Cardiac muscle cell (in vitro differentiated cells and primary cell): ENCODE measurements at places on chromosomes 2 and 18.

GRCh38 chr2:105697781-105698449 lies 46.8 kb upstream of the NCK2 start:
- DNase-seq: no peak

DNA sequence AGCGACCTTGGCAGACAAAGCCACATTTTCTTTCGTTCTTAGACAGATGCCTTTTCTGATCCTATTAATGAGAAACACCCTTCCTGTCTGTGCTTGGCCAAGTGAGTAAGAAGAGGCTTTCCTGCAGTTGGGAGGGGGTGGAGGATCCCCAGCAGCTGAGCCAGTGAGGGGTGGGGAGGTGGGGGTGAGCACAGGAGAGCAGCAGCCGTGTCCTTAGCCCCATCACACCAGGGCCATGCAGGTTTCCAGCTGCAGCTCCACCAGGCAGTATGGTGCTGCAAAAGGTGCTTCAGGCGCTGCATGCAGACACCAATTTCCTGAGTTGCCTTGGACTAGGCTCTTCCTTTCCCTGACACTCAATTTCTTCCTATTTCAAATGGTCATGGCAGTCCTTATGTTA lies 123.3 kb upstream of the SIX2 start:
- no peak for DNase-seq

DNA sequence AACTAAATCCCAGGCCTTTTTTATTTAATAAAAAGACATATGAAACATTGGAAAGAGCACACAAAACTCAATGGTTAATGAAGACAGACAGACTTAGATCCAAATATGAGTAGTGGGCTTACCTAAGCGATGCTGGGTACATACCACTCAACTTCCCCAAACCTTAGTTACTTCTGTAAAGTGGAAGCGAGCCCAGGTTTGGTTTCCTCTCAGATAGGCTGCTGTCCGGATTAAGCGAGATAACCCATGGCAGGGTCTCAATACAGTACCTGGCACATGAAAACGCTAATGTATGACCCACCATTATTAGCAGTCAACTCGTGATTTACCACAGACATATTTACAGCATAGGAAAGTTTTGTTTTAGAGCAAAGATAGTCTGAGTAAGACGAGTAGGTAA lies 21.6 kb downstream of the MBOAT2 start:
- no peak for DNase-seq

DNA sequence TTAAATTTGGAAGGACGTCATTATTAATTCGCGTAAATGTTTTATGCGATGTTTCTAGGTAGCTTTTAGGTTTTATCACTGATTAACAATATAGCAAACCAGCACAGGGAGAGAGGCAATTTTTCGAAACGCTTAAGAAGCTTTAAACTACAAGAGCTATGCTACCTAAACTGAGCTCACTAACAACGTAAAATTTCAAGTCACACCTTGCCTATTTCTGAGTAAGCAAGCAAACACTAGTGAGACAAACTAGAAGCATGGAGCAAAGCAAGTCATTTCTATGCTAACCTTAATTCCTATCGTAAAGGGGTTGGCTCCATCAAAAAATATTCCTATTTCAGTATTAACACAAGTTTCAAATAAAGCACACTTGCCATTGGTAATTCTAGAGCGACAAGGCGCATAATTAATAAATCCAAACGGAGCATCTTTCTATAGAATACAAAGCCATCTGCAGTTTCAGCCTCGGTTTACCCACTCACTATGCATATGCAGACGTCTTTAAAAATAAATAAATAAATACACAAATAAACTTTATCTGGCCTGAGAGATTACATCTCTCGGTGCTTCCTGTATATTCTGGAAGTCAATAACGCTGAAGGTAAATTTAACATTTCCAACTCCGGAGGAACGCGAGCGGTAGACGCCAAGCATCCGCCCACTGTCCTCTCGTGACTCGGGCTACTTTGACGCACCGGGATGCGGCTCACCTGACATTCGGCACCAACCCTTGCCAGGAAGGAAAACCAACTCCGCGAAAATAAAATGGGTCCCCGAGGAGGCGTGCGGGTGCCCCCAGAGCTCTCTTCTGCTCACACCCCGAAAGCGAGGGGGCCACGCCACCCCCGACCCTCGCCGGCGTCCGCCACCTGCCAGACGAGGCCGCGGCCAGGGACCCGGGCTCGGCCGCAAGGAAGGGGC lies 947 bp downstream of the ITSN2 start:
- DNase-seq: no peak

- DNase-seq: no peak
Measured at GRCh38 chr2:37349231-37349860, 4.9 kb downstream of the QPCT start.
